ENCODE measurements at places on chromosomes 3 and 15. TPM values are rescaled to one million over a fixed set of nuclear protein-coding genes. Genes with fewer than 3 reads are reported as not detected.

DNA sequence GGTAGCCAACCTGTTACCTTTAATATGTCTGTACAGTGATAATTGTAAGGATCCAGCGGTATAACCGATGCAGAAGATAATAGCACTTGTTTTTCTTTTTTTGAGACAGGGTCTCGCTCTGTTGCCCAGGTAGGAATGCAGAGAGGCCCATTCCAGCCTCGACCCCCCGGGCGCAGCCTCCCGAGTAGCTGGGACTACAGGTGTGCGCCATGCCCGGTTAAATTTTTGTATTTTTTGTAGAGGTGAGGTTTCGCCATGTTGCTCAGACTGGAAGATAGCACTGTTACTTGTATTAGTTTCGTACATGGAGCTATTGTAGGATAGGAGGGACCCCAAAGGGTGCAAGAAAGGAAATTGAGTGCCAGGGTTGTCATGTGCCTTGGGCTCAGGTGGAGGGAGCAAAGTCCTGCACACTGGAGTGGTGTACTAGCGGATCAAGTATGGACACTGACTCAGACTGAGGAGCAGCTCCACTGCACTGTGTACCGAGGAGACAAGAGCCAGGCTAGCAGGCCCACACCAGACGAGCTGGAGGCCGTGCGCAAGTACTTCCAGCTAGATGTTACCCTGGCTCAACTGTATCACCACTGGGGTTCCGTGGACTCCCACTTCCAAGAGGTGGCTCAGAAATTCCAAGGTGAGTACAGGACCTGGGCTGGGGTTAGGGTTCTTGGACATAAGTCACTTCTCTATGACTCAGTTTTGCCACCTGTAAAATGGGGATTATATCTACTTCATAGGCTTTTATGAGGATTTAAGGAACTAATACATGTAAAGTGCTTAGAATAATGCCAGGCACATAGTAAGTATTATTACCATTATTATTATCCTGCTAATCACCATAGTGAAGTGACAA is 1.0 kb downstream of the OGG1 start:
- DNase-seq: no peak

GRCh38 chr3:123082370-123083065 is 15.7 kb downstream of the PDIA5 start:
- no peak for DNase-seq

GRCh38 chr3:14876921-14877333 is 58.2 kb downstream of the FGD5 start:
- DNase-seq: peak; percentile 62

- DNase-seq: no peak
These were observed 7.3 kb upstream of the ISLR2 start for GRCh38 chr15:74123131-74123429.

DNA sequence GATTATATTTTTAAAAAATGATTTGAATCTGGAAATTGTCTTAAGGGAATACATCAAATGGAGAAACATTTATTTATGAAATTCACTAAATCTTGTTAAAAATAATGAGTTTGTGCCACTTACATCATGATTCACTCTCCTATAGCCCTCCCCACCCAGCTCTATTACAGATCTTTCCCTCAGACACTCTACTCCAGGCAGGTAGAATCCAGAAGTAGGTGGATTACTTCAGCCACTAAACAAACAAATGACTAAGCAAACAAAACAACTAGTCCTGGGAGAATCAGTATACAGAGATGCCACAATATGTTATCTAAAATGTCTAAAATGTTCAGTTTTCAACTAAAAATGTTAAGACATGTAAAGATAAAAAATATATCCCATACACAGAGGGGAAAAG is 608.1 kb upstream of the UBE2E2 start:
- DNase-seq: no peak

DNA sequence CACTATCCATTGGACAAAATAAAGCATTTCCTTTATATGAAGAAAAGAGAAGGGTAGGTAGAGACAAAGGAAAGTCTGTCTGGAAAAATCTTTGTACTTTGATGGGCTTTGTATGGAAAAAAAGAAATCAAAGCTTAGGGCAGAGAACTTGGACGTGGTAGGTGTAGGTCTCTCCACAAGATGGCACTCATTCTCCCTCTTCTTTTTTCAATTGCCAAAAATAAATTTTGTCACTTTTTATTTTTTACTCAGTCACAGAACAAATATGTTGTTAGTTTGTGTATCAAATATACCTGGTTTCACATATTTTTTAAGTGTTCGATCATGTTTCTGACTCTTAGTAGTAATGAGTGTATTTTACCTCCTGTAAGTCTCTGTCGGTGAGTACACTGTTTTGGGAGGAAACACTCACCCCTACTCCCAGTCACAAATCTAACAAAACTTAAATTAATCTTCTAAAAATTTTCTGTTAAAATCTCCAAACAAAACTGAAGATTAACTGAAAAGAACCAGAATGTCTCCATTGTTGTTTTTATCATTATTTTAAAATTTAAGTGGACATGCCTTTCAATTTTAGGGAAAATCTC is 415.8 kb upstream of the GOLIM4 start:
- DNase-seq: no peak

DNA sequence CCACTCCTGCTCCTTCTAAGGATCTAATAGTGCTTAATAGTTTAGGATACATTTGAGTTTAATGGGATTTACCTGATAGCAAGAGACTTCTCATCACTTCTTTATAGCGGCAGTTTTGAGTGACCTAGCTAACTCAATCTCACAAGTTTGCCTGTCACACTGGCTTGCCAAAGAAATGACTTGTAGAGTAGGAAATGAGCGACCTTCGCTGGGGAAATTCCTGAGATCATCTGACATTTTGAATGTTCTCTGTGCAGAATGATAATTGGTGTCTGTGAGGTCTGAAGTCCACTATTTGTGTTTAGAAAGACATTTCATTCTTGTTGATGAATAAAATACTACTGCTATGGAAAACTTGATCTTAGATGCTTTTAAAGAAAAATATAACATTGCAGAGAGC is 30.3 kb downstream of the SUCLG2 start:
- no peak for DNase-seq

DNA sequence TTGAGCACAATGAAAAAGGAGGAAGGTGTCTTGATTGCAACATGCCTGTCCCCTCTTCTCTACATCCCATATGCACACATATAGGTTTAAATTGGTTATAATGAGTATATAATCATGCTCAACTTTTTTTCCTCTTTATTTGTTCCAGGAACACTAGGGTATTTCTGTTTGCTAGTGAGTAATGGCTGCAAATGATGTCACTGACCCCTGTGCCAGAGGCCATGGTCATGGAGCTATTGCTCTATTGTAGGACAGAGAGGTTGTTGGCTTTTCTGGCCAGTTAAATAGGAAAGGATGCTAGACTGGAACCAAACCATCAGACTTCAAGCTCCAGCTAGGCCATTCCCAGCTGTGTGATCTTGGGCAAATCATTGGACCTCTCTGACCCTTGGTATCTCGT is 9.6 kb downstream of the ARHGEF3 start:
- DNase-seq: no peak

DNA sequence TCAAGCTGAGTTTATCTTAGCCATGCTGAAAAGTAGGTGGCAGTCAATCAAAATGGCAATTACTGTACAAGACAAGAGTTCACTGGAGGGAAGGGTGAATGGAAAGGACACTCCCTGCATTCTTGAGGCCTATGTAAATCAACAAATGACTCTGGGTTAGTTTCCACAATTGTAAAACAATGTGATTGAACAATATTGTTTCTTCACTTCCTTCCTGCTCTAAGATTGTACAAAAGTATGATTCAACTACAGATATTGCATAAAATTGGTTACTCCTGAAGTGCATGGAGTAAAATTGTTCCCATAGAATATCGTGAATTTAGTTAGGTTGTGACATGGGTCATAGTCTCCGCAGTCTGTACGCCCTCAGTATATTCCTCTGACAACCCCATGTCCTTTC is 277.6 kb downstream of the LPP start:
- no peak for DNase-seq

DNA sequence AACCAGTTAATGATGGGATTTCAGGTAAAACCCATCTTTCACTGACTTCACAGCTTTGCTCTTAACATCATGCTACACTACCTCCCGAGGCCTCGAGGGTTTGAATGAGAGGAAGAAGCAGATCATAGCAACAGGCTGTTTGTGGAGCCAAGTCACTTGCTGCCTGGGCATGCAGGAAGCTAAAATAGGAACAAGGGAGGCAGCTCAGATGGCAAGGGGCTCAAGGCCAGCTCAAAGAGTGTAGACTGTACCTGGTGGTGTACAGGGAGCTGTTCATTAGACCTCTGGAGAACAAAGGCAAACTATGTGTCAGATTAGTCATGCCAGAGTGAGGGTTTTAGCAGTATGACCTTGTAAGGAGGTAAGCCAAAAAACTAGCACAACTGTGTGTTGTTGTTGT is 28.8 kb downstream of the ARRDC4 start:
- DNase-seq: no peak

- no peak for DNase-seq
These were observed 7.5 kb upstream of the TM4SF1 start for GRCh38 chr3:149384911-149385321.

GRCh38 chr3:47849186-47849698 is 46.3 kb downstream of the DHX30 start:
- DNase-seq: no peak

GRCh38 chr3:122391681-122392446 is 7.9 kb downstream of the FAM162A start:
- DNase-seq: no peak

DNA sequence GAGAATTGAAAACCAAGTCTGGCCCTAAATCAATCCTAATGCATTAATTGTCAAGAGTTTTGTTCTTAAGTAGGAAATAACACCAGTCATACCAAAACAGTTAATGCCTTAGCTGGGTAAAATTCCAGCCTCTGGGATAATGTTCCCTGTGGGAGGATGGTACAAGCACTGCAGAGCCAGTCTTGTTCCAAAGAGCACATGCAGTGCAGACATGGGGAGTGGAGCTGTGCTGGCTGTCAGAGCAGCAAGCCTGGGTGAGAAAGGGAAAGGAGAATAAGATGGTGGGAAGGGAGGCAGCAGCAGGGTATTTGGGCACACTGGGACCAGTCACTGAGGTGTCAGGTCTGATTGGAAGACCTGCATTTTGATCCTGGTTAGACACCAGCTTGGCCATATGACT is 12.1 kb downstream of the ALAS1 start:
- DNase-seq: no peak

DNA sequence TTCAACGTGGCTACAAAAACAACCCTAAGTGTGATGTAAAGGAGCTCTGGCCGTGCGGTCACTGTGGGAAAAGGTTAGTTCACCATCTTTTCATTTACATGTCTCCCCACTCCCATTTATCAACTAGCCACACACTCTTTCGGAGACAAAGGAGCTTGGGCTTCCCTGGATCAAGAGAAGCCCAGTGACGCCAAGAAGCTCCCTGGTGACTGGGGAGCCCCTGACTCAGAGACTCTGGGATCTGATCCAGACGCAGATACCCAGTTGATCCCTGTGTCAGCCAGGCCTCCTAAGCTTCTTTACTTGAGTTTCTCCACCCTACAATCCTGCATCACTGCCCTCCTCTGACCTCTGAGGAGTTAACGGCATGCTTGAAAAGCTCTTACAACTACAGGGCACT is 43.9 kb downstream of the HEG1 start:
- DNase-seq: no peak

GRCh38 chr3:117084277-117084676 is 374.7 kb downstream of the TUSC7 start:
- no peak for DNase-seq

GRCh38 chr3:49916686-49917085 is 12.9 kb downstream of the MON1A start:
- no peak for DNase-seq

- DNase-seq: no peak
These were observed 15.5 kb upstream of the HOMER2 start for GRCh38 chr15:82968066-82968465.

- DNase-seq: no peak
These were observed 225.4 kb downstream of the CTNNB1 start for GRCh38 chr3:41424543-41425300.

GRCh38 chr3:124786511-124787241 is 56.4 kb downstream of the UMPS start:
- DNase-seq: no peak

GRCh38 chr3:25856902-25857518 is 67.1 kb downstream of the OXSM start:
- no peak for DNase-seq

Gene UQCRC1
- 96.9 TPM for total RNA-seq

Gene DNAH12
- total RNA-seq: 0.80 TPM

Gene ITIH3
- 22.0 TPM for total RNA-seq

Gene SLC22A14
- total RNA-seq: 0.13 TPM

Gene HTR3E
- total RNA-seq: not detected

Gene ONECUT1
- not detected for total RNA-seq

Gene WDR76
- 5.1 TPM for total RNA-seq

Gene ZIC1
- 3.8 TPM for total RNA-seq

Gene TTLL13
- total RNA-seq: 0.71 TPM
